ENCODE measurements at places on chromosomes 1 and 21. TPM values are rescaled to one million over a fixed set of nuclear protein-coding genes. Genes with fewer than 3 reads are reported as not detected.

INKA2 gene
- total RNA-seq, result 1.1 TPM

LENEP gene
- not detected for total RNA-seq

NR1I3 gene
- not detected for total RNA-seq

TMEM269 gene
- 0.42 TPM for total RNA-seq

LCE1E gene
- not detected for total RNA-seq

- DNase-seq, result no peak
Observed at GRCh38 chr1:15876357-15877055, 29.0 kb downstream of the SPEN start.

- peak; percentile 11 for DNase-seq
Observed at GRCh38 chr1:212951126-212951946, 995 bp downstream of the VASH2 start.

- no peak for DNase-seq
Observed at GRCh38 chr21:22711636-22712035, 1713.4 kb downstream of the NCAM2 start.

GRCh38 chr1:165988817-165989216 is 161.4 kb downstream of the UCK2 start:
- no peak for DNase-seq

DNA sequence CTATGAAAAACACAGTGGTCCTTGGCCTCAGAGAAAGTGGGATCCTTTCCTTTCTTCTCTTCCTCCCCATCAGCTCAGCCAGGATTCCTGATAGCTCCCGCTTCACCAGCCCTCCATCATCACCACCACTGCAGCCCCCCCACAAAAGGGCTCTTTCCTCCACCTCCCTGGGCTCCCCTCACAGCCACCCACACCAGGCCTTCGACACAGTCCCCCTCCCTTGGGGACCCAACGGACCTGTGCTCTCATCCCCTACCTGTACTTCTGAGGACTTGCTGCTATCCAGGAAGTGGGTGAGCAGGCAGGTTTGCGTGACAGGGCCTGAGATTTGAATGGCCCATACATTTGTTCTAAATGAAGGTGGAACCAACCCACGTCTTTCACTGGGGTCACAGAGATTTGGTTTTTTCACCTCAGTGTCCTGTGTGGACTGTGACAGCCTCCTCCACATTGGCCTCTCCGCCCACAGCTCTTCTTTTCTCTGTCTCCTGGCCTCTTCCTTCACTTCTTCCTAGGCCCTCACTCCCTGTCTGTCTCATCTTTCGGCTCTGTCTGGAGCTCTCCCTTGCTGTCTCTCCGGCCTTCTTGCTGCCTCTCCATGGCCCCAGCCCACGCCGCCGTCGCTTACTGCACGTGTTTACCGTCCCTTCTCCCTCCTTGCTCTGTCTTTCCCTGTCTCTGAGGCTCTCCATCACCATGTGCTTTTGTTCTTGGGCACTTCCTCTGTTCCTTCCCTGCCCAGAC is 238.6 kb downstream of the FOXD2 start:
- DNase-seq, result no peak

GRCh38 chr1:232905331-232906034 is 44.9 kb upstream of the NTPCR start:
- DNase-seq, result no peak

DNA sequence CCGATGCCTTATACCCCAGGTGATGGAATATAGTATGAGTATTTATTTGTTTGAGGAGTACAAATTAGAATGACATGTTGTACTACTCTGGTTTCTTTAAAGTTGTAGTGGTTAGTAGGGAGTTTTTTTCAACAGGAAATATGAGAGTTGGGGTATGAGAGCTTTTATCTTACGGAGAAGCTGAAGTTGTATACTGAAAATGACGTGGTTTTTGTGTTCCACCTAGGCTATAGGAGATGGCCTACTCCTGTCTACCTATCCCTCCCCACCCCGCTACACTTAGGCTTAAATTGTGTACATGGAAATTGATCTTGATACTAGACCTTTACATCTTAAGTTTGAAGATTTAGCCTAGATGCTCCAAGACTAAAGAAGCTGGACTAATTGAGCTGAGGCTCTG is 6.8 kb upstream of the HAX1 start:
- no peak for DNase-seq

DNA sequence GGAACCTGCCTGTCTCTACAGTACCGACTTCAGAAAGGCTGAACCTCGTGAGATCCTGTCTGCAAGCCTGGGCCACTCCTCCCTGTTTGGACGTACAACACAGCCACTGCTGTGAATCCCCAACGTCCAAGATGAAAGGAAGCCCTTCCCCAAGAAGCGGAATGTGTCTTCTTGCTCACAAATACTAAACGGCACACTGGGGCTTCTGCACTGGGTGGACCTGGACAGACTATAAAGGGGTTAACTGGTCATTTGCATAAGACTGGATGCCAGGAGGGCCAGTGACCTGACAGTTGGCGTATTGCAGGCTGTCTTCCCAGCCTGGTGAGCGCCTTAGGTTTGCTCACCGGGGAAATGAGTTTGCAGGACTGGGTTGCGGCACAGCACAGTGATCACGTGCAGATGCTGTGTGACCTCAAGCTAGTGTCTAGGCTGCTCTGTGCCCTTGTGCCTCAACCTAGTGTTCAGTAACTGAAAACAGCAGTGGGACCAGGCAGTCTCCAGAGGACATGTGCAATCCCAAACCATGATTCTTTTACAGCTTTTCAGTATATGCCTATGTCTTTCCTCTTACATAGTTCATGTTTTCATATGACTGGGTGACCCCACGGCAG is 19.5 kb upstream of the AJAP1 start:
- no peak for DNase-seq
